Neural cell (in vitro differentiated cells): ENCODE measurements at places on chromosomes 5 and 9. TPM values are rescaled to one million over a fixed set of nuclear protein-coding genes. Genes with fewer than 3 reads are reported as not detected.

Gene KYAT1
- polyA plus RNA-seq = 22.6 and 24.4 TPM in 2 replicates

Gene ADAMTSL2
- polyA plus RNA-seq = 0.30 and 0.85 TPM in 2 replicates

Gene NOL6
- polyA plus RNA-seq = 15.5 and 17.8 TPM in 2 replicates

Gene GPR151
- 0.90 and 1.0 TPM in 2 replicates for polyA plus RNA-seq

Gene HTR1A
- polyA plus RNA-seq = not detected in 2 replicates

Gene NFIB
- polyA plus RNA-seq = 0.18 and 0.73 TPM in 2 replicates

Gene NOXA1
- 1.7 and 3.4 TPM in 2 replicates for polyA plus RNA-seq

Gene DNAI1
- 0.99 and 1.6 TPM in 2 replicates for polyA plus RNA-seq

Gene SLC38A9
- 44.5 and 50.1 TPM in 2 replicates for polyA plus RNA-seq

Gene SPATA6L
- polyA plus RNA-seq = 0.58 and 0.89 TPM in 2 replicates

Gene BNC2
- 1.2 and 1.3 TPM in 2 replicates for polyA plus RNA-seq

Gene HSD17B3
- polyA plus RNA-seq = not detected in 2 replicates

Gene SEMA4D
- polyA plus RNA-seq = 34.0 and 40.9 TPM in 2 replicates

Gene FBLL1
- 63.7 and 79.6 TPM in 2 replicates for polyA plus RNA-seq

Gene IL5
- polyA plus RNA-seq = not detected in 2 replicates

Gene N4BP3
- polyA plus RNA-seq = 4.6 and 5.8 TPM in 2 replicates

Gene PCDHGB4
- 9.3 and 13.0 TPM in 2 replicates for polyA plus RNA-seq

Gene CACNA1B
- 5.8 and 7.9 TPM in 2 replicates for polyA plus RNA-seq

Gene EIF4E1B
- polyA plus RNA-seq = 0.82 TPM in 1 of 2 replicates, not detected in the other

Gene IL9
- polyA plus RNA-seq = not detected in 2 replicates

Gene ZNF454
- 0.61 and 1.1 TPM in 2 replicates for polyA plus RNA-seq

Gene PCA3
- 0.16 TPM in 1 of 2 replicates, not detected in the other for polyA plus RNA-seq

Gene RORB
- polyA plus RNA-seq = 0.54 and 0.77 TPM in 2 replicates

Gene CTNND2
- polyA plus RNA-seq = 67.0 and 67.6 TPM in 2 replicates

Gene HAVCR1
- not detected in 2 replicates for polyA plus RNA-seq

Gene ORM2
- not detected in 2 replicates for polyA plus RNA-seq

Gene SHISAL2B
- not detected in 2 replicates for polyA plus RNA-seq

Gene PPP2R2B
- polyA plus RNA-seq = 246 and 250 TPM in 2 replicates

Gene ZNF169
- polyA plus RNA-seq = 5.8 and 8.3 TPM in 2 replicates

Gene AFAP1L1
- not detected in 2 replicates for polyA plus RNA-seq

Gene SOHLH1
- not detected in 2 replicates for polyA plus RNA-seq

Gene SNCAIP
- polyA plus RNA-seq = 25.6 and 29.9 TPM in 2 replicates

Gene ROR2
- 0.33 and 0.74 TPM in 2 replicates for polyA plus RNA-seq

Gene COL27A1
- 0.04 and 0.25 TPM in 2 replicates for polyA plus RNA-seq

Gene PCDHA8
- polyA plus RNA-seq = 0.66 and 1.4 TPM in 2 replicates

Gene FAM219A
- 51.8 and 56.6 TPM in 2 replicates for polyA plus RNA-seq
